ENCODE measurements at places on chromosomes 3 and 15. TPM values are rescaled to one million over a fixed set of nuclear protein-coding genes. Genes with fewer than 3 reads are reported as not detected.

The CLRN1 gene
- total RNA-seq: not detected

The PROS1 gene
- 122 TPM for total RNA-seq

The TCAIM gene
- total RNA-seq: 32.1 TPM

The ACVR2B gene
- total RNA-seq: 3.7 TPM

The IL5RA gene
- total RNA-seq: 1.8 TPM

The IL17RE gene
- 11.9 TPM for total RNA-seq

The ECE2 gene
- not detected for total RNA-seq

The FGF12 gene
- 1.5 TPM for total RNA-seq

The ACTL6A gene
- 50.3 TPM for total RNA-seq

The PSTPIP1 gene
- 24.5 TPM for total RNA-seq

The ALPK3 gene
- total RNA-seq: 81.1 TPM

The SPATA12 gene
- not detected for total RNA-seq

The CCR2 gene
- total RNA-seq: 0.41 TPM

The C3orf70 gene
- 22.7 TPM for total RNA-seq

The NMD3 gene
- total RNA-seq: 41.2 TPM

The PAK6 gene
- total RNA-seq: 0.78 TPM

The EPHA3 gene
- total RNA-seq: 3.5 TPM

The CAMK2N2 gene
- total RNA-seq: not detected

The PP2D1 gene
- not detected for total RNA-seq

The FGF7 gene
- total RNA-seq: 63.6 TPM

The LRRC34 gene
- total RNA-seq: 4.5 TPM

The IGF2BP2 gene
- 2.6 TPM for total RNA-seq

The GPR160 gene
- 2.2 TPM for total RNA-seq

The PRRT3 gene
- total RNA-seq: 5.8 TPM

The CPN2 gene
- total RNA-seq: not detected

The CSPG5 gene
- total RNA-seq: 0.14 TPM

The CSPG4 gene
- total RNA-seq: 252 TPM

The DZIP1L gene
- 61.1 TPM for total RNA-seq
